T-helper 2 cell treated with Interferon-gamma antibody and Interleukin-4, amounts not matched to agents 5 μg/mL and 100 μg/mL, for 36 hours (primary cell): ENCODE measurements at places on chromosomes 1 and 21.

DNA sequence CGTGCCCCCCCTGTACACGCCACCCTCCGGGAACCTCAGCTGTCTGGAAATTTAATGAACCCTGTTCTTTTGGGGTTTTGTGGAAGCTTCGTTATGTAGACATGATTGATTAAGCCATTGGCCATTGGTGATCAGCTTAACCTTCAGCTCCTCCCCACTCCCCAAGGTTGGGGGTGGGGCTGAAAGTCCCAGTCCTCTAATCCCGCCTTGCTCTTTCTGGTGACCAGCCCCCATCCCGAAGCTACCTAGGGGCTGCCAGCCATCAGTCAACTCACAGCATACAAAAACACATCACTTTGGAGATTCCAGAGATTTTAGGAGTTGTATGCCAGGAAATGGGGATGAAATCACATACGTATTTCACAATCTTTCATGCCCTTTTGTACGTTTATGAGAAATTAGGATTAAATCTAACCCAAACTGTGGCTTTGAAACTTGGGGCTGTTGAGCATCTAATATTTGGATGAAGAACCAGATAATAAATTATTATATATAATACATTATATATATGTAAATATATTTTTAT lies 52.3 kb downstream of the BACE2 start:
- DNase-seq = no peak

DNA sequence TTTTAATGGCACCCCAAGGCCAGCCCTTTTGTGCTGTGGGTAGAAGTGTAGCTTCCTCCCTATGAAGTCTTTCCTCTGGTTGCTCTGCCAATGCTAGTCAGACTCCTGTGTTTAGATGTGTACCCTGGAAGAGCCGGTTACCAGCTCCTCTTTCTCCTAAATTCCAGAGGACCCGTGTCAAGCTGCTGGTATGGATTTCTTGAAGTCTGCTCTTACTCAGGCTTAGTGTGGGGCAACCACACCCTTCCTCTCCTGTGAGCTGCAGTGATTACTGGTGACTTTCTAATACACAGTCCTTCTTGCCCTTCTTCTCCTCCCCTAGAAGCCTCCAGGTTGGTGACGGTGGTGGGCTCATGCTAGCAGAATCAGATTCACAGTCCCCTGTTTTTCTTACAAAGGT lies 74.1 kb upstream of the AKT3 start:
- DNase-seq = no peak

DNA sequence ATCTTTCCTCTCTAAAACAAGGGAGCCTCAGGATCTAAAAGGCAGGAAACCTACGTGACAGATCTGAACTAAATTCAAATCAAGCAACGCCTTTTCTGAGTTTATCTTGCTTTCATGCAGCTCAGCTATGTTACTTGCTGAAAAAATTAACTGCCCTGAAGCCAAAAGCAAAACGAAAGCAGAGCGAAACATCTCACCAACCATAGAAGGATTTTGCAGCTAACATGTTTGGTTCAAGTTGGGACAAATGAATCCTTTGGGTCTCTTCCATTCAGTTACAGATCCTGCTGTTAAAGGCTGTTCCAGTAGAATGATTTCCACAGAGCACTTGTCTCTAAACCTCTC lies 482 bp downstream of the SLC2A5 start:
- DNase-seq = no peak

GRCh38 chr1:31407029-31407626 lies 5.9 kb upstream of the SERINC2 start:
- no peak for DNase-seq
